Activated CD4-positive, alpha-beta T cell treated with anti-CD3 and anti-CD28 coated beads, Interleukin-2, Interleukin-6, amounts not matched to agents 100 ng/mL and 50 ng/mL, durations not matched to agents 16 hours and 8 hours (primary cell): ENCODE measurements at places on chromosomes 5 and 9.
A peak's percentile ranks its signal among the peaks of the same experiment; 100 is the strongest.

DNA sequence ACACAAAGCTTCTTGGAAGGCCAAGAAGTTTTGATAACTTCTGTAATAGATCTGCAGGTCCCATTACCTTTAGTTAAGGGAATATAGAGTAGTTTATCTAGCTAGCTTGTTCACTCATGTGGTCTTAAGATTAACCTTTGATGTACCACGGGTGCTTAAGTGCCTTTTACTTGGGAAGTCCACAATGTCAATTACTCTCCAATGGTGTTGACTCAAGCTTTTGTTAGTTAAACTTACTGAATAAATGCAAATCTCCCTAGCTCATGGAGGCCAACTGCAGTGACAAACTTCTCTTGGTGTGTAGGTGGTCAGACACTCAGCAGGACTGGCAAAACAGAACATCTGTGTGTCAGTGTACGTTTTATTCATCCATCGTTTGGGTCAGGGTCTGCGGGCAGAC lies 501.5 kb downstream of the ELAVL2 start:
- DNase-seq, result no peak

- no peak for DNase-seq
Measured at GRCh38 chr5:61595426-61595825, 263.4 kb downstream of the ZSWIM6 start.

- DNase-seq, result peak; percentile 39
Measured at GRCh38 chr9:100352201-100352726, 478 bp downstream of the TEX10 start.

- no peak for DNase-seq
Measured at GRCh38 chr9:117860849-117861248, 156.6 kb downstream of the TLR4 start.

- DNase-seq, result no peak
Measured at GRCh38 chr5:119808474-119808873, 179.1 kb downstream of the FAM170A start.

DNA sequence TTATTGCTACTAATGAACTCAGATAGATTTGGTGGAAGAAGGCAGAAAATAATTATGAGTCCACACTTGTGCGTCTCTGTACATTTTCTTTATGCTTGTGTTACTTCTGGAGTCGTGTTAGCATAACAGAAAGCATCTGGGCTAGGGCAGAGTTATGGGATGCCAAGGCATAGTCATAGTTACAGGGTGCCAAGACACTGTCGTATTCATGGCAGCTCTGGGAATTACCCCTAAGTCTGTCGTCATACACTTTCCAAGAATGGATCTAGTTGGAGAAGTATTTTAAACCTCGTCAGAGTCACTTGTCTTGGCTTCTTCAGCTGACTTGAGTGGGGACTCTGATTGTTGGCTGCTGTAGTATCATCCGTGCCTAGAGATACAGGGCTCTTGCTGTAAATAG lies 27.7 kb downstream of the CAMK4 start:
- no peak for DNase-seq

GRCh38 chr9:87612536-87612935 lies 113.4 kb upstream of the CTSL start:
- no peak for DNase-seq

DNA sequence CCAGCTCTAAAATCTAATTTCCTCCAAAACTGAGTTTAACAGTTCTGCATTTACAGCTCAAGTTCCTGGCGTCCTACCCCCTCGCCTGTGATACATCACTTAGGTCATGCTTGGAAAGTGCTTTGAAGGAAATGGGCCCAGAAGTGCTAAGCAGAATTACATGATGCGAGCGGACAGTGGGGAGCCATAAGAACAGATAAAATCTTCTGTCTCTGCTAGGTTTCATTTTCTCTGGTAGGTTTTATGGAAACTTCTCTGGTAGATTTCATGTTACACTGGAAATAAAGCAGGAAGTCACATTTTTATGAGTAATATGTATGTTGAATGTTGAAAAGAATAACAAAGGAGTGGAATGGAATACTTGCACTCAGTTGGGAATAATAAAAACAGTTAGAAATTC lies 138.3 kb downstream of the ZDHHC21 start:
- no peak for DNase-seq

GRCh38 chr5:150218693-150219035 lies 28.8 kb downstream of the SLC6A7 start:
- DNase-seq, result no peak

DNA sequence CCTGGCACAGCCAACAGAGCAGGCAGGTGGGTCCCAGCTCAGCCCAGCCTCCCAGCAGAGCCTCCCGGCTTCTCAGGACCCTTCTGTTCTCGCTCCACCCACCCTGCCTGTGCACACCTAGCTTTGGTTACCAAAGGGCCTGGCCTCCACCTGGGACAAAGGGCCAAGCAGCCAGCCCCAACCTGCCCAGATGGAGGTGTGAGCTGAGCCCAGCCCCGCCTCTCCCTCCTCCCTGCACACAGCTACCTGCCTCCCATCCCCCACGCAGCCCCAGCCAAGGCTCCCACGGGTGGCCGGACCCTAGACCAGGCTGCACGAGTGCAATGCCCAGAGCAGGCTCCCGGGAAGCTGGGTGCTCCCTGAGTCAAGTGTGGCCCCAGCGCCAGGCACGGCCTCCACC lies 5.6 kb downstream of the TPRN start:
- no peak for DNase-seq

DNA sequence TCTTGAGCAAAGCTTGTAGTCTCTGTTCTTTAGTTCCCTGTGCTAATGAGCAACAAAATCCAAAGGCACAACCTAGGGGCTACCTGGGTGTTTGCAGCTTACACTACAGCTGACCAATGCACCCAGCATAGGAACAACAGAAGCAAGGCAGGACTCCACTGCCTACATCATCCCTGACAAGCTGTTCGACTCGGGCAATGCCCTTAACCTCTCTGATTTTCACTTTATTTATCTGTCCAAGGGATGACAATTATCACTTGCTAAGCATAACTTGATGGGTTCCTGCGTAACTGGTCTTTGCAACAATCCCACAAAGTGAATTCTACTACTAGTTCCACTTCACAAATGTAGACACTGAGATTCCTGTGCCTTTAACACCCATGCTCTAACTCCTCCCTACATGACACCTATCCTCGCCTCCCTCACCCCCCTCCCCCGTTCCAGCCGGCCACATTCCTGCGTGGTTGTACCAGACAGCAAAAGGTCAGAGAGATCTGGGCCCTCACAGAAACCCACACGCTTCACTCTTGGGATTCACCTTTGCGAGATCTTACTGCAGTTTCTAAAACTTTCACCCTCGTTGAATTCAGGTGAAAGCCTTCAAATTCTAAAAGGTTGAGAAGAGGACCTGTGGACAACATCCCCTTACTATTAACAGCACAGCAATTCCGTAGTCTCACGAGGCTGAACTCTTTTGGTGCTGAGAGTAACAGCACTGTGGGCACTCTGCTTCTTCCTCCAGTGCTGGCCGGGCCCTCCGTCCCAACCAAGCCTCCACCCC lies 995 bp downstream of the IPPK start:
- peak; percentile 50 for DNase-seq

DNA sequence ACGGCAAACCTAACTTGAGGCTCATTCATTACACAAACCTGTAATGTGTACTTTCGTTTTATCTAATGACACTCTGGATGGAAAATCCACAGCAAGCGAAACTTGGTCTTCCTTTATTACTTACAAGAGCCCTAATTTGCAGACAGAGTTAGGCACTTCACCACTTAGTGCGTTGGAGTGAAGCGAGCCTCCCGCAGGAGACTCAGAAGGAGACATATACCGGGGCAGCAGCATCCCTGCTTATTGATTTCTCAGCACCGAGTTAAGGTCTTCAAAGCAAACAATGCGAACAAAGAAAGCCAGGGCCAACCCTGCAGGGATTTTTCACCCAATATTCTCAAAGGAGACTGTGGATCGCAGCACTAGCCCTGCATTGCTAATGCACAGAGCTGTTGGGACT lies 28.6 kb downstream of the LSM11 start:
- peak; percentile 41 for DNase-seq

- no peak for DNase-seq
Measured at GRCh38 chr5:65796269-65796668, 74.3 kb downstream of the NLN start.

GRCh38 chr5:15500325-15501001 lies 483 bp downstream of the FBXL7 start:
- DNase-seq, result no peak
